NCI-H748 treated with DMSO at 0.1 percent for 48 hours (cell line): ENCODE measurements at places on chromosomes 13 and 19.

- DNase-seq: no peak
These were observed 8.8 kb downstream of the ATP4B start for GRCh38 chr13:113649212-113649611.

- DNase-seq: no peak
These were observed 2.2 kb downstream of the PNMA8B start for GRCh38 chr19:46493236-46494145.

DNA sequence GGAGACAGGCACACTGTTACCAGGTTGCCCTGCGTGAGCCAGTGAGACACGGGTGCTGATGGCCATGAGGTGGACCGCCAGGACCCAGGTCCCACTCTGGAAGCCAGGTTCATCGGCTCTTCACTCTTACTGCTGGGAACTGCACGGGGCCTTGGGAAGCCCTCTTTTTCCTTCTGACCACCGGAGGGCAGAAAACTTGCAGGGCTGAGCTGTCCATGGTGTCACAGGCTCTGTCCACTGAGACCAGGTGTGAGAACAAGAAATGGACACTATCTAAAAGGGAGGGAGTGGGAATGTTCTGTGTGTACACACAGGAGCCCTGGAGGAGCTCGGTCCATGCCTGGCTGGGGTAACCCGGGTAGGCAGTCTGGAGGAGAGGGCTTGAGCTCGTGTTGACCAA is 93.4 kb downstream of the UQCRFS1 start:
- DNase-seq: no peak

DNA sequence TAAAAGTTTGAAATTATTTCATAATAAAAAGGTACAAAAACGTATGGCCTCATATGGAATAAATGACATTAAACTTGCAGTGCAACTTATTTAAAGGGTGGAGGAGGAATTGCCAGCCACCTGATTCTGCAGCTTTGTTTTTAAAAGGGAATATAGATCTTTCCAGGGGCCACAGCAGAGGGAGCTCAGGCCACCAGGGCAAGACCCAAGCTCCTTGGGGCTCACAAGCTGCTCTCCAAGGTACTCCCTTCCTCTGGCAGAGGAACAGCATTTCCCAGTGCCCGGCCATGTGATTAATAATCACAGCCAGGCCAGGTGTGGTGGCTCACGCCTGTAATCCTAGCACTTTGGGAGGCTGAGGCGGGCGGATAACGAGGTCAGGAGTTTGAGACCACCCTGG is 6.2 kb downstream of the ACOD1 start:
- no peak for DNase-seq

DNA sequence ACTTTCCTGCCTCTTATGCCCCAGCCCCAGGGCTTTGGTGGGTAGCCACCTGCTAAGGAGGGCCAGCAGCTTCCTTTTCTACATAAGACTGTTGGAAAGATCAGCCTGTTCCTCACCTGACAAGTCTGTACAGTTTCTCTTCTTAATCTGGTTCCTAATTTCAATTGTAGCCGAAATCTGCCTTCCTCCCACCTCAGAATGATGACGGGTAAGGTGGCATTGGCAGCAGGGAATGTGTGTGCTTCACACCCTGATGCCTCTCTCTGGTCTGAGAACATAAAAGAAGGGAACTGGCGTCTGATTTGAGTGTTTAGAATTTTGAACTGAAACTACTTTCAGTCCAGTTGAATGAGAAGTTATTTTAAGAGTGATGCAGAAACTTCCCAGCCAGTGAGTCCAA is 16.0 kb downstream of the MAU2 start:
- DNase-seq: no peak

GRCh38 chr13:33051632-33052031 is 35.4 kb downstream of the KL start:
- no peak for DNase-seq

- DNase-seq: no peak
These were observed 10.3 kb downstream of the IER2 start for GRCh38 chr19:13160557-13160956.

DNA sequence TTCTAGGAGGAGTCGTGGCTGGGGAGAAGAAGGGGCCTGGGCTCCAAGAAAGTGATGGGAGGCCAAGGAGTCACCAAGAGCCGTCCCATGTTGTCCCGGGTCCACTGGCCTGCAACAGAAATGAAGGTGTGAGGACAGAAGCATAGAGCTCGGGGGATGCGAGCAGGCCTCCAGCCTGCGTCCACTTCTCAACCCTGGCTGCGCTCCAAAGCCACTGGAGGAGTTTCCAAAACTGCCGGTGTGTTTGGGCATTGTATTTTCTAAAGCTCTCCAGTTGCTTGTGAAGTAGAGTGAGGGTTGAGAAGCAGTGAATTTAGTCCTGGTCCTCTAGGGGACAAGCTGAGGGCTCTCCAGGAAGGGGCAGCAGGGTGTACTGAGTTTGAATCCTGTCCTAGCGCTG is 13.0 kb downstream of the FFAR2 start:
- DNase-seq: no peak

- no peak for DNase-seq
These were observed 47.8 kb upstream of the VSTM2B start for GRCh38 chr19:29477831-29478577.

DNA sequence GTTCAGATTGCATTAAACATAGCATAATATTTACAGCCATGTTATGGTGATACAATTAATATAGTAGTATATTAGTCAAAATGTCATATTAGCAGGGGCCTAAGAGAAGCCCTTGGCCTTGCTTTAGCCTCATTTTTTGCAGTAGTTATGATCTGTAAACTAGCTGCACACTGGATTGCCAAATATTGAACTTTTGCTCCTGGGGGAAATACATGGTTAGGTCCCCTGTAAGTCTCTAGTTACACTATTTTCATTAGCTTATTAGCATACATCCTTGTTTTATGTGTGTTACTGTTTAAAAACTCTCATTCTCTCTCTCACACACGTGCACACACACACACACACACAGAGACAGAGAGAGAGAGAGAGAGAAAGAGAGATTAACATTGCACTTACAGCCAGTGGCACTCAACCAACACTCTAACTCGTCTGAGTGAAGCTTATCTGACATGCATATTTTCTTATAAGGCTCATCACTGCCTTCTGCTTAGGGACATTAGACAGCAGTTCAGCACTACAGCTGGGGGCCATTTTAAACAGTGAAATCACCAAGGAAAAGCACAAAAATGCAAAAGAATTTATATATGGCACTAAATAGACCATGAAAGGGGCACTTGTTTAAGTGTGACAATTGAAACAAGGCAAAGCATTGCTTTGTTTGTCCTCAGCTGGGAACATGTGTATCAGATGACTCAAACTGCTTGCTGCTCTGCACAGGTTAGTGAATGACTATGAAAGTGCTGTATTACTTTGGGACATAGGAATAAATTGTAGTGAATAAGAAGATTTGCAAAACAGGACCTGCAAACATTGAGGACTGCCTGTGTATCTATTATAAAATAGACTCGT is 278.7 kb downstream of the GPC6 start:
- no peak for DNase-seq

DNA sequence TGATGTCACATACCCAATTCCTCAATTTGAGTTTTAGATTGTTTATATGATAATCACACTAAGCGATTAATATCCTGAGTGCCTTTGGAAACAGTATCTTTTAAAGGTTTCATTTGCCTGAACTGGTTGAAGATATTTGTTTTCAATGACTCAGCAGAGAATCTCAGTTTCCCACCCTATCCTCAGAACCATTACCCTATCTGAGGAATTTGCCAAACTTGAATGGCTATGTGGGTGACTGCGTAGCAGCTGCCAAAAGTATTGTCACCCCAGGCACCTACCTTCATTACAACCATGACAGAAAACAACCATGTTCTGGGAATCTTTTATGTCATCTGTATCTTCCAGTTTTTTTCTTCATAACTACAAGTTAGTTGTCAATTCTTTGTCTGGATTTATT is 440.1 kb upstream of the NBEA start:
- DNase-seq: no peak

GRCh38 chr13:26509491-26509890 is 48.0 kb upstream of the WASF3 start:
- no peak for DNase-seq

DNA sequence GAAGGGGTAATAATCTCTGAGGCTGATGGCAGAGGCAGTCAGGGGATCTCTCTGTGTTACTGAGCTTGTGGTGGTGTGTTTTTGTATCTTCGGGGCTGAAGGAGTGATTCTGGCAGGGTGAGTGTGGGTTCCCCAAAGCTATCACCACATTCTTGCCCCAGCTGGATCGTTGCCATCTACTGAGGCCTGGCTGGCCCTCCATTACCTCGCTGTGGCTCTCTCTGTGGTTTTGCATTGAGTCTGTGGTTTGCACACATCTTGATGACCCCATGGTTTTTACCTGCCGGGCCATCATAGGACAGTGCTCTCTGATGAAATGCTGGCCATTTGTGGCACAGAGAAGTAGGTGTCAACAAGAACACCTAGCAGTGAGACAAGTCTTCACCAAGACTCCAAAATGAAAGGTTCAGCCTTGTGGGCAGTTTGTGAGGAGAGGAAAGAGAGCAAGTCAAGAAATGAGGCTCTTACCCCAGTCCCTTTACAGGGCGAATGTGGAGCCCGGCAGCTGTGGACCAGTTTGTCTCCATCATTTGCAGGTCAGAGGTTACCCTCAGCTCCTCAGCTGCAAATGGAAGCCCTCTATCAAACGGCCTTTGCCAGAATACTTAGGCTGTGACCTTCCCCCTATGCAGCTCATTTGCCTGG is 69.0 kb upstream of the NPAS1 start:
- DNase-seq: no peak

DNA sequence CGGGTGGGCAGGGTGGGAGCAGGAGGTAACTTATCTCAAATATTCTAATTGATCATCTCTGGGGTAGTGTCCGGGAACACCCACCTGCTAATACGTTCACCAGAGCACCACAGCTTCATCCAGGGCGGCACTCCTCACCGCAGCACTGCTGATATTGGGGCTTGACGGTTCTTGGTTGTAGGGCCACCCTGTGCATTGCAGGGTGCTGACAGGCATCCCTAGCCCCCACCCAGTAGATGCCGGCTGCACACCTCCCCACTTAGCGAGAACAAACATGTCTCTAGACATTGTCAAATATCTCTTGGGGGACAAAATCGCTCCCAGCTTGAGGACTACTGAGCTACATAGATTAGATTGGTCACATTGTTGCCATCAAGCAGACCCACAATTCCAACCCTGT is 73.9 kb upstream of the WASF3 start:
- DNase-seq: no peak

DNA sequence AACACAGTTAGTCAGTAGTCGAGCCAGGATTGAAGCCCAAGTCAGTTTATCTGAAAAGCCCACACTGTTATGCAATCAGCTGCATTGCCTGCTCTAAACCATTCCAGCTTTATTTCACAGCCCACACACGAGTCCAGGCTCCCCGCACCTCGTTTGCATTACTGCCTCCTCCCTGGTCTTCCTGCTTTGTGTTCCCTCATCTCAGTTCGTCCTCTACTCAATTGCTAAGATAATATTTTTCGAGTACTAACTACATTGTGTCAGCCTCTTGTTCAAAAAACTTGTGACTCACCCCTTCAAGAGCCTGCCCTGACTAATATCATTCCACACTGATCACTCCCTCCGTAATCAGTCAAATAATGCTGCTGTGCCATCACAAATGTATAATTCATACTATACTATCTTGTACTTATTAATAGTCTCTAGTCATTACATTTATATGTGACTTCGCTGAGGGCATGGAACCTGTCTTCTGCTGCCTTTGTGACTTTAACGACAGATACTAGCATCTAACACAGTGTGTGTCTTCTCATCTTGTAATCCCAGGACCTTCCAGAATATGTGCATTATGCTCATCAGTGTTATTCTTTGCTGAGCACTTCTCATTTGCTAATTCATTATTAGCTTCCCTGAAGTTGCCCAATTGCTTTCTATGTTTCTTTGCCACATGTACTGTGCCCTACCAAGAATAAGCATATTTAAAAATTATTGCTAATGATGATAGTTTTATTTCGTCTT is 26.2 kb upstream of the WDFY2 start:
- no peak for DNase-seq

- no peak for DNase-seq
These were observed 6.8 kb upstream of the ZNF283 start for GRCh38 chr19:43820098-43820883.

DNA sequence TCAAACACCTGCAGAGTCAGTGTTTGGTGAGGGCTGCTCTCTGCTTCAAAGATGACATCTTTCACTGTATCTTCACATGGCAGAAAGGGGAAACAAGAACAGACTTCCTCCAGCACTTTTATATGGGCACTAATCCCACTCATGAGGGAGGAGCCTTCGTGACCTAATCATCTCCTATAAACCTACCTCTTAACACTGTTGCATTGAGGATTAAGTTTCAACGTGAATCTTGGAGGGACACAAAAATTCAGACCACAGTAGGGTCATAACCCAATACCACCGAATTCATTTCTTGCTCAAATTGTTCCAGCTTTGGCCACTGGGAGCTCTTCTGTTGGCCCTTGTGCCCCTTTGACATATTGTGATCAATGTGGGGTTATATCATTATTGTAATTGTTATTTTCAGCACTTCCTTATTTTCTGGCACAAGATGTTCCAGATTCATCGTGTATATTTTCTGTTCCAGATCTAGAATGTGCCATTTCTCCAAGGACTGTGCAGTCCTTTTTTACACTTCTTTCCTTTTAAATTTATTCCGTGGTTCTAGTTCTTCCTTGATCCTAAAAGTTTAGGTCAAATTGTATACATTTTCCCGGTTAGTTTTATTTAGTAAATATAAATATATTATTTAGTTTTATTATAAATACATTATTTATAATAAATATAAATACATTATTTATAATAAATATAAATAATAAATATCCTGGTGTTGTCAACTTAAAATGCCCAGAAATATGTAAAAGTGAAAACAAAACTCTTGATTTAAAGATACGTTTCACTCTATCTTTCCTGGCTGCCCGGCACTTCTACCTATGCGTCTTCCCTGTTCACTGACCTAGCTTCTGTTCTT is 35.5 kb upstream of the IGFL4 start:
- no peak for DNase-seq

DNA sequence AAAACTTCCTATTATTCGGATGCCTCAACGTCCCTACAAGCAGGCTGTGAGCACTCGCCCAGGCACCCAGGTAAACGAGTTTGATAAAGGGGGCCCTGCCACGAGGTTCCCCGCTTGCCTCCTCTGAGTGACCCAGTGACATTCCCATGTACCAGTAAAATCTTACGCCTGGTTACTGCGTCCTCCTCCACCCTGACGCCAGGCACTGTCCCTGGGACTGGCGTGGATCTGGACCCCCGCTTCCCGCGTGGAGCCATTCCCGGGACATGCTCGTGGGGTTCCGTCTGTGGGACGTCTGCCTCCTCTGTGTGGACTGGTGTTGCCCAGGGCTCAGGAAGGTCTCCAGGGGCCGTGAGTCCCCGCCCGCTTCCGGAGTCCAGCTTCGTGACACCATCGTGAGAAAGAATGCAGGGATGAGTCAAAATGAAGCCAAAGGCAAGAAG is 407 bp upstream of the ZNF550 start:
- DNase-seq: no peak

DNA sequence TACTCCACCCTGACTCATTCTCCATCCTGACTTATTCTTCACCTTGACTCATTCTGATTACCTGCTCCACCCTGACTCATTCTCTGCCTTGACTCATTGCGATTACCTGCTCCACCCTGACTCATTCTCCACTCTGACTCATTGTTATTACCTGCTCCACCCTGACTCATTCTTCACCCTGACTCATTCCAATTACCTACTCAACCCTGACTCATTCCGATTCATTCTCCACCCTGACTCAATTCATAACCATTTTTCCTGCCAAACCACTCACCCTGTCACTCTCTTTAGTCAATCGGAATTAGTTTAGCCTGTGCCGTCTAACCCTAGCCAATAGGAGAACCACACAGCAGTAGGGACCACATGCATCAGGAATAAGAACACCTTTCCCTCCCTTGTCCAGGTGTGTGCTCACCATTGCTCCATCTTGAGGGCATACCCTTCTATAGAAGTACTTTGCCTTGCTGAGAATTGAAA is 1227.4 kb upstream of the PCDH20 start:
- DNase-seq: no peak
